Stimulated activated CD8-positive, alpha-beta memory T cell treated with anti-CD3 and anti-CD28 coated beads, Interleukin-15, amount 100 ng/mL, for 48 hours (primary cell): ENCODE measurements at places on chromosomes 4 and X.

- DNase-seq: no peak
These were observed 43.1 kb upstream of the CYP2U1 start for GRCh38 chr4:107888237-107888636.

- no peak for DNase-seq
These were observed 136.5 kb downstream of the SPATA18 start for GRCh38 chr4:52187603-52188002.

DNA sequence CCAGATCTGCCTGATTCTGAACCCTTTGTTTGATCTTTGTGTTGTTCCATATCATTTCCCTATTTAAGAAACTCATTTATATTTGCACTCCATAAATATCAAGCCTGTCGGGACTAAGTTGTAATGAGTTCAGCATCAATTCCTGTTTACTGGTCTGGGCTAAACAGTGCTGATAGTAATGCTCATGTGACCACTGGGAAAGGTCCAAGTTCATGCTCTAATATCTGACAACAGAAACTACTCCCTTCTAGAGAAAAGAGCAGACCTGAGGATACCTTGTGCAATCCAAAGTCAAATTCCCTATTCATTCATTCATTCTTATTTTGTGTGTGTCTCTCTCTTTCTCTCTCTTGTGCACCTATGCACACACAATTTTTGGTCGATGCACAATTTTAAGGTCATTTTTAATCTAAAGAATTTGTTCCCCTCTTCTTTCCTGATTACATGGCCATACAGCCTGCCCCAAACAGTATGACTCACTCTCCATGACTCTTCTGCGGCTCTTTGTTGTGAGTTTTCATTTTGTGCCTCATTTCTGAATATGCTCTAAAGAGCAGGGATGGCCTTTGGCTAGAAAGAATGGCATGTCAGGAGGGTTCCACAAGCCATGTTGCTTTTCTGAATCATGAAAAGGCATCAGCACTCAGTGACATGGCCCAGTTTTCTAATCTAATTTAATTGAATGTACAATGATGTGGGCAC, 664.3 kb downstream of the RPA4 start:
- no peak for DNase-seq

GRCh38 chr4:25299476-25300203, 12.9 kb upstream of the ZCCHC4 start:
- DNase-seq: no peak

GRCh38 chr4:163620738-163621137, 126.2 kb downstream of the TMA16 start:
- DNase-seq: no peak

GRCh38 chrX:9087271-9088040, 53.5 kb upstream of the FAM9B start:
- DNase-seq: no peak

DNA sequence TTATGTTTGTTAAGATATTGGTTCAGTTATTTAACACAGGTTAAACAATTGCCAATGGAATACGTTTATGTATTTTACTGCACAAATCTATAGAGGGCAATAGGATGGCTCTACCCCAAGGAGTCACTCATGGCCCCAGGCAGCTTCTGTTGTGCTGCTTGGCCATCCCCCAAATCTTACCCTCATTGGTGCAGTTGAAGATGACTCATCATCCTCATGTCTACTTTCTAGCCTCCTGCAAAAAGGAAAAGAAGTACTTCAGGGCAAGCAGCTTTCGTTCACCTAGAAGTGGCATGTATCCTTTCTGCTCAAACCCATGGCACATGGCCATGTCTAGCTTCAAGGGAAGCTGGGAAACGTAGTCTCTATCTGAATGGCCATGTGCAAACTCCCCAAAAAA, 14.2 kb downstream of the PHOX2B start:
- no peak for DNase-seq

GRCh38 chr4:10727140-10727880, 42.7 kb upstream of the CLNK start:
- no peak for DNase-seq

DNA sequence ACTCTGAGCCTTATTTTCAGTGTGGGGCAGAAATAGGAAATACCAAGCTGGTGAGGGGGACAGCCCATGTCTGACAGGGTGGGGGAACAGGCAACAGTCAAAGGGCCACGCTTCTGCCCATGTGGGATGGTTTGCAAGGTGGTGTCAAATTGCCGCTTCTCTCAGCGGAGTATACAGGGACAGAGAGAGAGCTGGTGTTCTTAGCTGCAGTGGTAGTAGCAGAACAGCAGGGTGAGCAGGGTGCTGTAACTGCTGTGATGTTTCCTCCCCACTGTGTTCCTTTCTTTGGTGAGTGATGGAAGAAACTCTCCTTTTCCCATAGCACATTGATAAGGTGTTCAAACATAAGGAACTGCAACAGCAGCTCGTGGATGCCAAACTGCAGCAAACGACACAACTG, 37.9 kb downstream of the RBBP7 start:
- DNase-seq: no peak

- no peak for DNase-seq
These were observed 459.7 kb downstream of the GRXCR1 start for GRCh38 chr4:43351970-43352806.

- DNase-seq: no peak
These were observed 415.2 kb upstream of the NR3C2 start for GRCh38 chr4:148857239-148857972.

- no peak for DNase-seq
These were observed 1068.8 kb downstream of the FAM133A start for GRCh38 chrX:94742772-94743171.

DNA sequence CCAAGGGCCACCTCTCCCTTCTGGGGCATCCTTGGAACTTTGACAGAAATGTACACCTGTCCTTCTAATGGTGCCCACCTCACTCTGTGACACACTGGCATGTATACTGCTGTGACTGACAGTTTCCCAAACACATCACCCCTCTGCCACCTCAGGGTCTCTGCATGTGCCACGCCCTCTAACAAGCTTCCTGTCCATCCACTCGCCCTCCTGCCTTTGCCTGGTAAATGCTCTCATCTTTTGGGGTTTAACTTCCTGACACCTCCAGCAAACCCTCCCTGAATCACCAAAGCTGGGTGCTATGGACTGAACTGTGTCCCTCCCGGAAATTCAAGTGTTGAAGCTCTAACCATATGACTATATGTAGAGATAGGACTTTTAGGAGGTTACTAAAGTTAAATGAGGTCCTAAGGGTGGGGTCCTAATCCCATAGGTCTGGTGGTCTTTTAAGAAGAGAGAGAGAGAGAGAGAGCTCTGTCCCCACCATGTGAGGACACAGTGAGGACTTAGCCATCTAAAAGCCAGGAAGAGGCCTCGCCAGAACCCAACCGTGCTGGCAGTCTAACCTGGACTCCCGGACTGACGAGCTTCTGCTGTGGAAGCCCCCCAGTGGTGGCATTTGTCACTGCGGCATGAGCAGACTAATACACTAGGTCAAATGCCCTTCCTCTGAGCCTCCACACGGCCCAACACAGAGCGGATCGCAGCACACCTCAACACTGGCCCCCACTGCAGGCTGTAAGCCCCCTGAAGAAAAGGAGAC, 95.6 kb downstream of the AFAP1 start:
- peak; percentile 61 for DNase-seq

DNA sequence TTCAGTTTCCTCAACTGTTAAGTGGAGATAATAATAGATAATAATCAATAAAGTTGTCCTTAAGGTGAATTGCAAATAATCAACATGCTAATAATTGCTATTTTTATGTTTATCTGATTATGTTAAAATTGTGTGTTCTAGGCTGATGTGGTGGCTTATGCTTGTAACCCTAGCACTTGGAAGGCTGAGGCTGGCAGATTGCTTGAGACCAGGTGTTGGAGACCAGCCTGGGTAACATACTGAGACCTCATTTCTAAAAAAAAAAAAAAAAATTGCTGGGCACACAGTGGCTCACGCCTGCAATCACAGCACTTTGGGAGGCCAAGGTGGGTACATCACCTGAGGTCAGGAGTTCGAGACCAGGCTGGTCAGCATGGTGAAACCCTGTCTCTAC, 175.2 kb downstream of the GC start:
- no peak for DNase-seq

DNA sequence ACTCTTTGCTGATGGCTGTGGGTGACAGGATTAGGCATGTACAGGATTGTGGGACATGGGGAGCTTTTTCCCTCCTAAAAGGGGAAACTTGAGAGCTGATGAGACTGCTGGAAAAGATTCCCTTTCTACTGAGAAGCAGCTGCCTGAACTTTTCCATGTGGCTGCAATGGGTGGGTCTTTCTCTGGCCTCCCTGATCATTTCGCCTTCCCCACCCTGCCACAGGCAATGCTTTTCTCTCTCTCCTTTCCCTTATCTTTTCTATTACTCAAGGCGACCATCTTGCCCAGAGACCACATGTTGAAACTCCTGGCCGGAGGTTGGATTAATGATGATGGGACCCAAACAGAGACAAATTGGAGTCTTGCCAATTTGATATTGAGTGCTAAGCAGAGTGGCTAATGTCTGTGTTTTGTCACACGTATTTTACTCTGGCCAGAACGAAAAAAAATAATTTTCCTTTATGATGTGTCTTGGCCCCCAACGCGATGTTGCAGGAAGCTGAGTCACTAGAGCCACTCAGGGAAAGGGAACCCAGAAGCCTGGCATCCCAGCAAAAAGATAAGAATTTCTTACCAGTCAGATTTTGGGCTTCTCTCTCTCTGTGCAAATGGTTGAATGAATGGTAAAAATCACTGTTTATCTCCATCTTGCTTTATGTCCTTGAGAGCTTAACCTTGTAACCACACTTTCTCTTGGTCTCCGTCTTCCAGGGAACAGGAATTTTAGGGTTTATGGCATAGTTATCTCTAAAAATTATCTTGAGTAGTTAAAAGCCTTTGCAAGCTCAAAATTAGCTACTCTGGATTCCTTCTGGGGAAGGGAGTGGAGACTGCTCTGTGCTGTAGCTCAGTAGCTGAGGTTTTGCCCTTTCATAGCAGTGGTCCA, 19.4 kb upstream of the ATP8A1 start:
- no peak for DNase-seq

- no peak for DNase-seq
These were observed 17.5 kb upstream of the CORIN start for GRCh38 chr4:47855350-47855749.

DNA sequence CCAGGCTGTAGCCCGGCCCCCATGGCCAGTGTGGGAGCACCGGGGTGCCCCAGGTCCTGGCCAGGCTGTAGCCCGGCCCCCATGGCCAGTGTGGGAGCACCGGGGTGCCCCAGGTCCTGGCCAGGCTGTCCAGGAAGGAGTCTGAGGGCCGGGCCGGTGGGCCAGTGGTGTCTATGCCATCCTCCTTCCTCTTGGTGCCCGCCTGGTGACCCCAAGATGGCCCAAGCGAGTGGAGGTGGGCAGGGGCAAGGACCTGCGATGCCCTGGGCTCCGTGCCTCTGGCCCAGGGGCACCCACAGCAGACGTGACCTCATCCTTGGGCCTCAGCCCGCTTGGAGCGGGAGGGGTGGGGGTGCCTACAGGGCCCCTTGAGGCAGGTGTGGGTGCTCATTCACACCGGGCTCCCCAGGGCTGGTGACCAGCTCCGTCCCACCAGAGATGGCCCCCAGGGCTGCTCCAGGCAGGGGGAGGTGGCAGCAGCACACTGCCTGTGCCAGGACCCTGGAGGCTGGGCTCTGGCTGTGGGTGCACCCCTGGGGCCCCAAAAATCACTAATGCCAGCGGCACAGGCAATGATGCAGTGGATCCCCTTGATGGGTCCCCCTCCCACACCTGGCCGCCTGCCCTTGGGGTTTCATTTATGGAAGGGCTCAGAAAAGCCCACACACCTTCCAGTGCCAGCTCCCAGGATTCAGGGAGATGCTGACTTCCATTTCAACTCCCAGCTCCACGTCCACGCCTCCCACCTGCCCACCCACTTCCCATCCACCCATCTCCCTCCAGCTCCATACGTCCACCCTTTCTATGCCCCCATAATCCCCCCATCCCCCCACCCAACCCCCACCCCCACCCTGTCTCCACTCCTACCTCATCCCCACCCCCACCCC, 35.8 kb downstream of the TACC3 start:
- no peak for DNase-seq

- DNase-seq: no peak
These were observed 460.3 kb downstream of the SPRY1 start for GRCh38 chr4:123856689-123857545.

DNA sequence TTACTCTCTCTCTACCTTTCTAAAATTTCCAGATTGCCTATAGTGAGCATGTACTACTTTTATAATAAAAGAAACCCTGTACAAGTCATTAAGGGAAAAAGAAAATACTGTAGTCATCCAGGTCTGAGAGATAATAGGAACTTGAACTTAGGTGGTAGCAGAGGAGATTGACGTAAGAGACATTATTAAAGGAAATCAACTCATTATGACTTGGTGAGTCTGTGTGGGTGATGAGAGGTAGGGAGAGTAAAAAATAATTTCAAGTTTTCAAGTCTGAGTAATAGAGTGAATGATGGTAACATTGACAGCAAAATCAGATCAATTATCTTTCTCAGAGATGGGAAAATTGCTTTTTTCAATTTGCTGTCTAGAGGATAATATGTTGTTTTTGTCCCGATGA, 44.0 kb upstream of the ZCCHC12 start:
- DNase-seq: no peak

DNA sequence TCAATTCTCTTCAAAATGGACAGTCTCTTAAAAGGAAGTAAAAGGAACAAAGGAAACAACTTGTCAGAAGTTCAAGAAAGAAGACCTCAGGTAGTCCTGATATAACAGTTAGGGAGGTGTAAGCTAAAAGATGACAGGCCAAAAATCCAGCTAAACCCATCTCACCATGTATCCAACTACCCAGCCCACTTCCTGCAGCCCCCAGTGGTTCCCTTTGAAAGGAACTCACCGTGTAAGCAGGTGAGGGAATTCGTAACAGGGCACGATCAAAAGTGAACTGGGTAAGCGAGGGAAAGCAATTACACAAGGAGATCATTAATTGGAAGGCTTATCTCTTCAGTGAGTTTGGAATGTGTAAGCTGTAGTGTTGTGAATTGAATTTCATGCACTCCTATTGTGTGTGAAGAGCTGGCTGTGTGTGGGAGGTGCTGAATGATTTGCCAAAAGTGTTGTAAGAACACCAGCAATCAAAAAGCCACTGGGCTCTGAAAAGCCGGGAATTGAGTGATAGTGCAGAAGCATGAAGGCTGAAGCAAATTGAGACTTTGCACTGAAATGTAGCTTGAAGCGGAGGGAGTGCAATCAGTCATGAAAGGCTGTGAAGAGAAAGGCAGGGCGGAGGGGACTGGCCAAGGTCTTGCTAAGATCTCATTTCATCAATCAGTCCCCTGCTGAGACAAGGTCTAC, 914.2 kb upstream of the LCORL start:
- no peak for DNase-seq

DNA sequence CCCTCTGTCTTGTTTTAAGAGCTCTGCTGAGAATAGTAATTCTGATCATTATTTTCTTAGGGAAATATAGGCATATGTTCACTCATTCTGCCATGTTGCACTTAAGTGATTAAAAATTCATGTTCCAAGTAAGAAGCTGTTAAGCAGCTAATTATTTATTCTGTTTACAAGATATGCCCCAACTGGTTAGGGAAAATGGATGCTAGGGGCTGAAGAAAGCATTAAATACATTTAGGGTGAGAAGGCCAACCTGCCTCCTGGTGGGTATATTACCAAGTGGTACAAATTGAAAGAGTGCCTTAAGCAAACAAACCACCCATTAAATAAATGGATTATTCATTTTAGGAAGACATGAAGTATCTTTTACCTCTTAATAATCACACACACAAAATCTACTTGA, 392.6 kb upstream of the EPHA5 start:
- DNase-seq: no peak
